ENCODE measurements at places on chromosomes 11 and 22.
A peak's percentile ranks its signal among the peaks of the same experiment; 100 is the strongest.

GRCh38 chr11:99814021-99814420 is 793.3 kb downstream of the CNTN5 start:
- no peak for DNase-seq

GRCh38 chr11:118128721-118129470 is 23.7 kb downstream of the SCN4B start:
- DNase-seq, result no peak

GRCh38 chr11:128273736-128274135 is 313.6 kb downstream of the ETS1 start:
- DNase-seq, result no peak

DNA sequence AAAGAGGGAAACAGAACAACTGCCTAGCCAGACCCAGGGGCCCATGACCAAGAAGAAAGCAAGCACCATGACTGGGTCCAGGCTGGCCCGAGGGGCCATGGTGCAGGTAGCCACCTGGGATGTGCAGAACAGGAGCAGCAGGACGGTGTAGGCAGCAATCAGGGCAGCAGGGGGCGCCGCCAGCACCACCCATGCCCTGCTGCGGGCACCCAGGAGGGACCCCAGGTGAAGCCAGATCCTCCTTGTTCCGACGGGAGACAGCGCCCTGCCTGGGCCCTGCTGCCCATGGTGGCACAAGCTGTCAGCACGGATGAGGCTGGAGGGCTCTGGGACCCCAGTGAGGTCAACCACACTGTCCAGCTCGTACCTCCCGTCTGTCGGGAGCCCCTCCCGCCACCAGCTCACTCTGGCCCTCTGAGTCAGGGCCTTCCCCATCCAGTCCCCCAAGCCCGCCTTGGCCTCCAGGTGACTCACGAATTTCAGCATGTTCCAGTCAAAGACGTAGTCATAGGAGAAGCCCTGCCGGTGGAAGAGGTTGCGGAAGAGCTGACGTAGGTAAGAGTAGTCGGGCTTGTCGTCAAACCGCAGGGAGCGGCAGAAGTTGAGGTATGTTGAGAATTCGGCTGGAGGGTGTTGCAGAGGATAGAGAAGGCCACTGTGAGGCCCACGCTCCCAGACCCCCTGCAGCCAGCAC is 18.8 kb downstream of the CSNK1E start:
- no peak for DNase-seq

DNA sequence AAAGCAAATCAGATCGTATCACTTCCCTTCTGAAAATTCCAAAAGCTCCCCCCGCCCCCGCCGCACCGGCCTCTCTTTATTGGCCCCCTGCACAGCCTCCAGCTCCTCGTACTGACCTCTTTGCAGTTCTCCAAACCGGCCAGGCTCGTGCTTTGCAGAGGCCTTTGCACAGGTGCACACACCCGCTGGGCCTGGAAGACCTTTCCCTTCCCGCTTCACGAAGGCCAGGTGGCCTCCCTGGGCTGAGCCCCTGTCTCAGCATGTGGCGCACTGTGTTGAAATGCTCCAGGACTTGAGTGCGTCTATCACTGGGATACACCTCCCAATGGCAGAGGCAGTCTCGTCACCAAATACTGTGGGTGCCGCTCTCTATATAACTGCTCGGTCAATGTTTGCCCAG is 13.2 kb upstream of the ADA2 start:
- no peak for DNase-seq

- DNase-seq, result peak; percentile 17
Observed at GRCh38 chr22:23069502-23070357, 589 bp upstream of the GNAZ start.

- no peak for DNase-seq
Observed at GRCh38 chr11:46845440-46845739, 690 bp downstream of the CKAP5 start.

GRCh38 chr11:61378713-61379313 is 13.6 kb upstream of the TMEM216 start:
- DNase-seq, result peak; percentile 97

DNA sequence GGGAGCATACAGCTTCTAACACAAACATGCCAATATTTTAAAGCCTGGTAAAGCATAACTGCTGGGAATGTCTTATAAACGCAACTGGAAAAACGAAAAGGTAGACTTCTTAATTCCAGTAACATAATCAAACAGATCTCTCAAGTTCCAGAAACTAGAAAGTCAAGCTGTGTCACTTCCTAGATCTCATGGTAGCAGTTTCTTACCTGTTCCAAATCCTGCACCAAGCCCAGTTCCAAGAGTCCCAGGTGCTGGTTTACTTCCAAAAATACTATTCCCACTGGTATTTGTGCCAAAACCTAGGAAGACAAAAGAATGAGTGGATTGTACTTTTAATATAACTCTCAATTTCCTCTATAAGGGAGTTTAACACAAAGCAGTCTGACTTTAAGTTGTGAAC is 44.2 kb downstream of the NUP98 start:
- no peak for DNase-seq

DNA sequence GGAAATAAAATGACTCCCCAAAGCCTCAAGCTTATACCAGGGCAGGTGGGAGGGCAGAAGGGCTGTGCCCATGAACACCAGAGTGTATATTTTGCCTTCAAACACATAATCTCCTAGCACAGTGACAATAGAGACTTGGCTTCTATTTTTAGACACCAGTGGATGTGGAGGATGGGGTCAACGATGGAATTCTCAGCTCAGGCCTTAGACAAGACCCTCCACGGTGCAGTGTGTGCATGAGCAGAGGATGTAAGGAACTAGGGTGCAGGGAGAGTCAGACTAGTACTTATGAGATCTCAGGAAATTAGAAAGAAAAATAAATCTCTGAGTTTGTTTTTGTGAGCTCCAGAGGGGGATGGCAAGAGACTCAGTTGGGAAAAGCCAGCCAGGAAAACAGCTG is 113.6 kb upstream of the CADM1 start:
- DNase-seq, result no peak

- DNase-seq, result no peak
Observed at GRCh38 chr11:12224537-12224893, 114.1 kb downstream of the MICAL2 start.

- no peak for DNase-seq
Observed at GRCh38 chr22:35610741-35611140, 6.4 kb downstream of the MB start.

GRCh38 chr22:38725900-38726655 is 20.3 kb downstream of the GTPBP1 start:
- no peak for DNase-seq

- peak; percentile 0 for DNase-seq
Observed at GRCh38 chr11:124481365-124482323, 36.1 kb upstream of the OR8B8 start.

GRCh38 chr22:49372530-49373288 is 455.0 kb downstream of the BRD1 start:
- no peak for DNase-seq

DNA sequence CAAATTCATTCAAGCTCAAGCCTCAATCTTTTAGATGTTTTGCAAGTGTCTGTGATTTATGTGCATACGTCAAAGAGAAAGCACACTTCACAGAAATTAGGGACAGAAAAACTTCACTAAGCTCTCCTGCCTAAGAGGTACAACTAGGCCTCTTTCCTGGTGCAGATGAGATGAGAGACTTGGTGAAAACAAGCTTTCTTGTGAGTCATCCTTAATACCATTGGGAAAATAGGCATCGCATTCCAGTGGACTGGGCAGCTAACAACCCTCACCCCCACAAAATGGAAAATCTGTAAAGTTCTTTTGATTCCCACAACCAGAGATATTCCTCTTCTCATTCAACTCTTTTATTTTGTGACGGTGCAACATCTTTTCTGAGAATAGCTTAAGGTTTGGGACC is 1110.4 kb upstream of the CCDC90B start:
- no peak for DNase-seq

GRCh38 chr11:1293619-1294015 is 15.8 kb downstream of the TOLLIP start:
- DNase-seq, result no peak

DNA sequence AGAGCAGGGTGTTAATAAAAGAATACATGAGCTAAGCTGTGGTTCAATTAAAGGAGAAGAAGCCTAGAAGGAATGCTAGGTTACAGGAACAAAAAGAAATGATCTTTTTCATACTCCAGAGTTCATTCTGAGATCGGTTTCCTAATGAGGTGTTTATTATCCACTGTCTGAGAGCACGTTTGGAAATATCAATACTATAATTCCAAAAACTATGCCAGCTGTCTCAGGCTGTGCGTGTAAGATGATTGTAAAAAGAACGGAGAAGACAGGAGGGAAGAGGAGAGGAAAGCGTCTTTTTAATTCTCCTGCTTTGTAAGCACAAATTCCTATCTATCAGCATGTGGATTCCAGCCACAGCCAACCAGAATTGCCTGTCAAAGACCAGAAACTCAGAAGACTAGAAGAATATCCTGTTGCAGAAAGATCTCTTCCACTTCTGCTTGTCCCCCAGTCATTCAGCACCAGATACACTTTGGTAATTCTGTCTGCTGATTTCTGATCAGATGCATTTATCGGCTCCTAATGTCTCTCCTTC is 25.7 kb downstream of the APOL5 start:
- DNase-seq, result no peak

- DNase-seq, result peak; percentile 38
Observed at GRCh38 chr11:47766509-47767227, 473 bp downstream of the FNBP4 start.

GRCh38 chr11:19365743-19366410 is 125.1 kb upstream of the E2F8 start:
- no peak for DNase-seq

DNA sequence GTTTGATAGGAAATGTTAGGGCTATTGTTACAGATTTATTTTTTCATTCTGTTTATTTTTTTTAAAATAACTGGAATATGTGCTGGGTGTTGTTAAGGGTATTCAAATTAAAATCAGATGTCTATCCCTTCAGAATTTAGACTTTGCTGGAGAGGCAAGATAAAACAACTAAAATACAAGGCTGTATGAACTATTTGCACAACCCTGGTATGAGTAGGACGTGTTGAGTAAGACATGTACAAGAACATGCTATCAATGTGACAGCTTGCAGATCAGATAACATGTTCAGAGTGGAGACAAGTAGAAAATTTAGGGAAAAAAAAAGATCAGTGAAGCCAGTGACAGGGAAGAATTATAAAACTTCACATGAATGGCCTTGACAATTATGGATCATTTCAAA is 853.5 kb downstream of the METTL15 start:
- no peak for DNase-seq

DNA sequence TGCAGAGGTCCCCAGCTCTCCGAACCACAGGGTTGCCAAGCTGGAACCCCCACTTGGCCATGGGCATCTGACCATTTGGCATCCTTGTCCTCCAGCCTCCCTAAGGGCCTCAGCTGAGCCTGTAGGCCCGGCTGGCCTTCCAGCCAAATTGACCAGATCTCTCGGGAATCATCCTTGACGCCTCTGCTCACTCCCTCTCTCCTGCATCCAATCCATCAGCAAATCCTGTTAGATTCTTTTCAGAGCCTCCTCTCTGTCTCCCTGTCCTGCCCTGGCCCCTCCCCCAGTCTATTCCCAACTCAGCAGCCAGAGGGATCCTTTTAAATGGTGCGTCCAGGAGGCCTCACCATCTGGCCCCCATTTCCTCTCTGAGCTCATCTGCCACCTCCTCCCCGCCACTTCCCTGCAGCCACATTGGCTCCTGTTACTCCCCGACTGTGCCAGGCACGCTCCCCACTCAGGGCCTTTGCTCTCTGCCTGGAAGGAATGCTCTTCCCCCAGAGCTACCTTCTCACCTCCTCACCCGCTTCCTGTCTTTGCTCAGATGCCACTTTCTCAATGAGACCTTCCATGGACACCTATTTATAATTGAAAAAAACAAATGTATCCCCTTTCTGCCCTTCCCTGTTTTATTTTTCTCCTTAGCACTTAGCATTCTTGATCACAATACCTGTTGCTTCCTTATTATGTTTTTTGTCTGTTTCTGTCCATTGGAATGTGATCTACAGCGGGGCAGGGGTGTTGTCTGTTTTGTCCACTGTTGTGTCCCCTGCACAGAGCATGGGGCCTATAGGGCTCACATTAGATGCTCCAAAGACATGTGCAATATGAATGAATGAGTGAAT is 78.1 kb downstream of the NFAM1 start:
- no peak for DNase-seq

- DNase-seq, result no peak
Observed at GRCh38 chr11:119371778-119372182, 9.7 kb downstream of the USP2 start.

- DNase-seq, result no peak
Observed at GRCh38 chr11:86117001-86117711, 48.3 kb upstream of the PICALM start.

DNA sequence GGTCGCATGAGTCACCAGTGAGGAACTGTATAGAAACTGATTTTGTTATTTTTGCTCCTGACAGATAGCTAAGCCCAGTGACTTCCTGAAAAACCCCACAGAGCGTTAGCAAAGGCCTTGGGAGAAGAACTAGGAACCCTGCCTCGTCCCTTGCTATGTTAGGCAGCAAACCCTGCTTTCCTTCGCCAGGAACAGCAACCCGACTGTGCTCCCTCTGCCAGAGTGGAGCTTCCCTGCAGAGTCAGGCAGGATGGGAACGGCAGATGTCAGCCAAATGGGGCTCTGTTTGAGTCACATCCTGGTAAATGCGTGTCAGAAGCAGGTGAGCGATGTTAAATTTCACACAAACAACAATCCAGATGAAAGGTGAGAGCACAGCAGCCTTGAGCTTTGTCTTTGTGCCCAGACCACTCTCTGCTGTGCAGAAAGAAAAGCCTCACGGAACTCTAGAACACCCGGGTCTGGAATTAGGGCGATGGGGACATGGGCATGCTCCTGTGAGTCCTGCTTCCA is 186.6 kb downstream of the ADAMTS15 start:
- no peak for DNase-seq

- DNase-seq, result no peak
Observed at GRCh38 chr11:92440701-92441442, 216.3 kb downstream of the FAT3 start.

DNA sequence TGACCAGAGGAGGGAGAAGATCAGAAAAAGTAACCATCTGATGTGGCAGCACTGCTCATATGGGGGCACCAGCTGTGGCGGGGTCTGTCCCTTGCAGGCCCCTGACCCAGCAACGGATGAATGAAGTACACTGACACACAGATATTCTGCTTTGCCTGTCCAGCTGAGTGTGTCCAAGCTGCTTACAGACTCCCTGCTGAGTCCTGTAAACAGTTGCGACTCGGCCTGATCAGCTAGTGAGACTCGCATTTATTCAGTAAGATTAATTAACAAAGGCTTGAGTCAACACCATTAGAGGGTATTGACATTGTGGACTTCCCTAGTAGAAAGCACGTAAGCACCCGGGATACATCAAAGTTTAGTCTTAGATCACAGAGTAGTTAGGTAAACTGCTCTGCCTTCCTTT is 15.3 kb upstream of the OR10D3 start:
- no peak for DNase-seq

DNA sequence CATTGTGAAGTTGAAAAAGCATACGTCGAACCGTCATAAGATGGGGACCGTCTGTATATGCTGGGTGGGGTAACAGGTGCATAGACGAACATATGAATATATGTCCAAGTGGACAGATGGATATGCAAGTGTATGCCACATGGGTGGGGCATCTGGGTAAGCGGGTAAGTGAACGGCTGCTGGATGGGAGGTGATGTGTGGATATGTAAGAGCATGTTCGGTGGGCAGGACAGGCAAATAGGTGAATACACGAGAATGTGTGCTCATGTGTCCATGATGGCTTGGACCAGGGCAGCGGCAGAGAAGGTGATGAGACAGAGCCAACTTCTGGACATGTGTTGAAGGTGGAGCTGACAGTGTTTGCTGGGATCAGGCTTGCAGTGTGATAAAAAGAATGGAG is 12.0 kb downstream of the IFITM10 start:
- no peak for DNase-seq
